ENCODE measurements at places on chromosomes 7 and 10. TPM values are rescaled to one million over a fixed set of nuclear protein-coding genes. Genes with fewer than 3 reads are reported as not detected.

Gene AKR1C2
- polyA plus RNA-seq: 3.3 TPM

Gene AKR1C3
- 1.3 TPM for polyA plus RNA-seq

Gene GNAI1
- 163 TPM for polyA plus RNA-seq

Gene OLAH
- polyA plus RNA-seq: 0.14 TPM

Gene ICA1
- polyA plus RNA-seq: 48.1 TPM

Gene FFAR4
- 0.11 TPM for polyA plus RNA-seq

Gene RBM20
- 1.3 TPM for polyA plus RNA-seq

Gene NXPH1
- polyA plus RNA-seq: not detected

Gene SUMF2
- polyA plus RNA-seq: 126 TPM
